ENCODE measurements at places on chromosomes 4 and X.

DNA sequence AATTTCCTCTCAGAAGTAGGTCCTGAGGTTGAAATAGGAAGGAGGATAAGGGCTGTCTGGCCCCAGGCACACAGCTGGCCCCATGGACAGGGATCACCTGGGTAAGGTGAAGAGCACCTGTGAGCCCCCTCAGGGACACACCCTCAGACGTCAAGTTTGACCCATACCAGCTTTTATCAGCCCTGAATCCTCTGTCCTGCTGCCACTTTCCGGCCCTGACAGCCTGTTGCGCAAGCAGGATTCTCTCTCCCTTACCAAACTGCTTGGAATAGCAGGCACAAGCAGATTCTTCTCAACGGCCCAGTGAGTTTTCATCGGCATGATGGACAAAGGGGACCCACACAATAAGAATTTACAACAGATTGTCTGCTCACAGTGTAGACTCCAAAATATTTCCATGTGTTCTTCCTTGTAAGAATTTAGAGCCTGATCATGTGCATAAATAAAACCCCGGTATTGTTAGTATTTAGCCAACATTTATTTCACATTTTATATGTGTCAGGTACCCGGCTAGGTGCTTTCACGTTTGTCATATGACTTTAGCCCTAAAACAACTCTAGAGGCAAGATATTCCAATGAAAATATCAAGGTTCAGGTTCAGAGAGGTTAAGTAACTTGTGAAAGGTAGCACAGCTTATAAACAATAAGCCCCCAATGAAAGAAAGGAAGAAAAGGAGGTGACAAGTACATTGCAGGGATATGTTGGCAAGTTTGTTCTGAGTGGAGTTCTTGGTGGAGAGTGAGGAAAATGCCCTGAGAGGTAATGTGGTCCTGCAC, 107.2 kb upstream of the KIT start:
- no peak for DNase-seq

- DNase-seq, result no peak
Observed at GRCh38 chrX:30906726-30907125, 17.7 kb upstream of the TAB3 start.

DNA sequence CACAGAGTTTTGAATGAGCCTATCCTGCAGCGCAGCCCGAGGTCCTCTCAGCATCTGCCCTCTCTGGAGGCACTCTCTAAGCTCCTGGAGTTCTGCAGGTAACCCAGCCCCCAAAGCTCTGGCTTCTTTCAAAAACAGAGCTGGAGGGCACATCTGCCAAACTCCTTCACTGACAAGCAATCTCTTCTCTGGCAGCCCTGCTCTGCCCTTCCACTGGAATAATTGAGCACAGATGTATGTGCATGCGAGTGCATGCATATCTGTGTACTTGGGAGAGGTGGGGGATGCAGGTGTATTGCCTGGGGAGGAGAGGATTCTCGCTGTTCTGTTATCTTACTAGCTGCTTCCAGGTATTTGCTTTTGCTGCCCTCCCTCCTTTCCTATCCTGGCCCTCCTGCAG, 22.2 kb upstream of the PLP1 start:
- no peak for DNase-seq

DNA sequence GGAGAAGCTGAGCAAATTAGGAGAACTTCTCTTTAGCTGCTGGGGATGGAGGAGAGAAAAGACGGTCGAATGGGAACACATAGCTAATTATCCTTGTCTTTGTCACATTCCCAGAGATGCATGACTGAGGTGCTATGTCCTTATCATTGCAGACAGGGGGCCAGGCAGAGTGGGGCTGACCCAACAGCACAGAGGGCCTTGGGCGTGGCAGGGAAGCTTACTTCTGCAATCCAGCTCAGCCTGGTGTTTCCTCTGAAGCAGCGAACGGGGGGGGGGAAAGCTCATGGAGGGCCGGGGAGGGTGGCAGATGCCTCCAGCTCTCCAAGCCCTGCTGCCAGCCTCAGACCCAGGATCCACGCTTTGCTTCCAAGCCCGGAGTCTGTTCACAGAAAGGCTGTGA, 50.8 kb upstream of the HOPX start:
- peak; percentile 75 for DNase-seq

GRCh38 chr4:120922381-120923206, at the start of gene PRDM5:
TSS of gene PRDM5 (minus strand) at chr4:120922726. CDS start at chr4:120922608, 118 bp downstream.
- DNase-seq, result peak; percentile 88

DNA sequence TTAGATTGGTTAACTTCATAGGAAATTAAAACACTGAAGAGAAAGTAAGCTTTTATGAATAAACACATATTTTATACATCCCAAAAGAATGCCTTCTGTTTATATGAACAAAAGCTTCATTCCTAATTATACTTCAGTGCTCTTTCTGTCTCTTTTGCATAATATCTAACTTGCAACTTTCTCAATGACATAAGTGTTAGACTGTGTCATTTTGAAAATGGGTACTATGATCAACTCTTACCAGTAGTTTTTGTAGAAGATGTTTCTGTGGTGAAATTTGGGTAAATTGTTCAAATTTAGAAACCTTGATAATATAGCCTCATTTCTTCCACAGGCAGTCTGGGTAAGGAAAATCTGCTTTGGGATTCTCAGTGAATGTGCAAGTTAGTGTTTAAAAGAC, 991.4 kb downstream of the CCSER1 start:
- no peak for DNase-seq

GRCh38 chrX:103628386-103629317, at the start of gene TCEAL1:
TSS of gene TCEAL1 (plus strand) at chrX:103628975. CDS start at chrX:103629917, 942 bp downstream.
- peak; percentile 80 for DNase-seq

GRCh38 chr4:4689694-4690440, 148.0 kb upstream of the STX18 start:
- no peak for DNase-seq

DNA sequence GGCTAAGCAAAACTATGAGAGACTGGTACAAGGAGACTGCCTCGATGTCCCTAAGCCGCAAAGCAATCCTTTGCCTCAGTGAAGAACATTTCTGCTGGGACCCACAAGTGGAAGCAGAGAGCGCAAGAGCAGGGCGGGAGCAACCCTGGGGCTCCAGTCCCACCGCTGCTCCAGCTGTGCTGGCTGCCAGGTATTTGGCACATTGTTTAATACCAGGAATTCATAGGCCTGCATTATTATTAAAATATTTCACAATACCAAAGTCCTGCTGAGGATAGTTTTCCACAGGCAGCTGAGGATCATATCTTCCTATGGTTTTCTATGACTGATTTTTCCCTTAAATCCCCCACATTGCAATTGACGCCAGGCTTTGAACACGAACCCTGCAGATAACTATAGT, 163.5 kb upstream of the TLL1 start:
- DNase-seq, result no peak

- DNase-seq, result no peak
Observed at GRCh38 chr4:83759611-83760010, 223.7 kb downstream of the GPAT3 start.

DNA sequence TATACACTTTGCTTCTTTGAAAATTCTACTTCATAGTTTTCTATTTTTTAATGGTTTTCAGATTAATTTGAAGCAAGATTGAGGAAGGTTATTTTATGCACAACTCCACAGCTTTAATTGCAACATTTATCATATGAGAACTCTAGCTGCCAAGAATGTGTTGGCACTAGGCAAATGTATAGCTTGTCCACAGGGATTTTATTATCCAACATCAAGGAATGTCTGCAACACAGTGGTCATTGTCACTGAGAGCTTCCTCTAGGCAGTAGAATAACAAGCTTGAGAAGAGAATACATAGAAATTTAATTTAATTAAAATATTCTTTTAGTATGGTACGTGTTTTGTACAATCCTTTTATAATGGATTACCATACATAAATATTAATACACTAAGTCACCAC, 1600.8 kb downstream of the ARAP2 start:
- no peak for DNase-seq

GRCh38 chrX:11214346-11215190, 78.6 kb upstream of the AMELX start:
- DNase-seq, result no peak

- no peak for DNase-seq
Observed at GRCh38 chrX:70613295-70613694, 168.7 kb downstream of the DLG3 start.

- no peak for DNase-seq
Observed at GRCh38 chr4:150135134-150135772, 57.0 kb downstream of the DCLK2 start.

GRCh38 chrX:108914791-108915190, 178.4 kb upstream of the IRS4 start:
- no peak for DNase-seq

- DNase-seq, result no peak
Observed at GRCh38 chr4:26132858-26133257, 188.0 kb upstream of the RBPJ start.

GRCh38 chrX:30831082-30831481, 58.0 kb downstream of the TAB3 start:
- no peak for DNase-seq

- no peak for DNase-seq
Observed at GRCh38 chrX:134794692-134795091, 136.4 kb upstream of the PLAC1 start.

DNA sequence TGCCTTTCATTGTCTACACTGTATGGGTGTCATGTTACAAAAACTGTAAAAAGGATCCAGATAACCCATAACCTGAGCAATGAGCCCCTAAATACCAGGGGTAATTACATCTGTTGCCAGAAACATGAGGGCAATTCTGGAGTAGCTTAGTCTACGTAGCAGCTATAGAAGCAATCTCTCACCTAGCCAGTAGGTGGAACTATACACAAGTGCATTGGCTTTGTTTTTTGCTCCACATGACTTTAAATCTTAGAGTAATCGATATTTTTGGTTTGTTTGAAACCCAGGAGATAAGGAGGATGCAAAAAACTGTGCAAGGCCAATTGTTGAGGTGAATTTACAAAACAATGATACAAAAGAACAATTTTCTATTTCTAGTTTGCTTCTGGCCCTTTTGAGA, 57.5 kb downstream of the GPR82 start:
- DNase-seq, result no peak

- peak; percentile 54 for DNase-seq
Observed at GRCh38 chr4:3307891-3308575, 15.2 kb downstream of the RGS12 start.

DNA sequence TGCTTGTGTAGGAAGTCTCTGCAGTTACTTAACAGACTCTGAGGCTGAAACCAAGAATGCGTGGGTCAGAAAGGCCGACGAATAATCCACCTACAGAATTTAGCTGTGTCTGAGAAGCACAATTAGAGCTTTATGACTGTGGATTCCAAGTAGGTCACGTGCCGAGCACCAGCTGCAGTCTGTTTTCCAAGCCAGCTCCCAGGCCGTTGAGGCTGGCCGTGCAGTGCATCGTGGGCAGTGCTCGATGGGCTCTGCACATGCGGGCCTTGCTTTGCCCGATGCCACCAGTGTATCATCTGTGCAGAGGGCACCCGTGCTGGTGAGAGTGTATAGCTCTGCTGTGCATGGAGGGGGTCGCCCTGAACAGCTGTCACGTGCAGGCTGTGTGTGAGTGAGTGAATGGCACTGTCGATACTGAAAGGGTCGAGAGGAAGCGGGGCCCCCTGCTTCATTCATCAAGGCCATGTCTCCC, 67.5 kb upstream of the CLDN34 start:
- DNase-seq, result no peak

- DNase-seq, result no peak
Observed at GRCh38 chrX:29555465-29556091, 659.8 kb upstream of the MAGEB2 start.

DNA sequence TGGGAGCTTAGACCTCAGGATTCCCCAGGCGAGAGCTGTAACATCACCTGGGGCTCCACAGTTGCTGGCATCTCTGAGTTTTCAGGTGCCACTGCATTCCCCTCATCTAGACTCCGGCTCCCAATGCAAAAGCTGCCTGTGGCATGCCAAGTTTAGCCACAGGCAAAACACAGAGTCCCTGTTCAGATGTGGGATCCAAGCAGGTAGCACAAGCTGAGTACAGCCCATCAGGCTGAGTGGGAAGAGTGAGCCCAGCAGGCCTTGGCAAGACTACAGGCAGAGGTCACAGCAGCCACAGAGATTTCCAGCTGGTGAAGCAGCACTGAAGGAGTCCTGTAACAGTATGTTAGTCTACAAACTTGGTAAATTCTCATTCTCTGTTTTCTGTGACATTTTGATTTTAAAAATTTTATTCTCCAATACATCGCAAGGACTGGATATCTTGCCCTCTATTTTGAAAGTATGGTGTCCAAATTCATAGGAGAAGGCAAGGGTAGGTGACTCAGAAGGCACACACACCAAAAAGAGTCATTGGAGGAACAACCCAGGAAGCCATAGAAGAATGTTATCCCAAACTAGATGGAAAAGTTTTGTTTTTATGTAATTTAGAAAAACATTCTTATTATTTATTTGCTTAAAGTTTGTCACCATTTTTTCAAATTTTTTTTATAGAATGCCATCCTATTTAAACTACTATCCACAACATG, 13.6 kb upstream of the CXCL2 start:
- DNase-seq, result no peak

DNA sequence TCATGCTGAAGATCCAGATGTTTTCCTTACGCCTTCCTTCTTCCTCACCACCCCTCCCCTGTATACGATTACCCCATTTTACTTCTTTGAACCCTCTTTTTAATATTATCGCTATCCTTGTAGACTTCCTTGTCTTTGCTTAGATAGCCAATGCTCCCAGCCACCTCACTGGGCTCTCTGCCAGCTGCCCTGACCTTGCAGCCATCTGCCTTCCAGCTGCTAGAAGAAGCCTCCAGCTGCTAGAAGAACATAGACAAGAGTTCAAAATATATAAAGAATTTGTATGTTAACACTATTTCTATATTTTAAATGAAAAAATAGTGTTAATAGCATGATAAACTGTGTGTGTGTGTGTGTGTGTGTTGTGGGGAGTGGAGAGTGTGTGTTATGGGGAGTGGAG, 374.7 kb downstream of the ANKRD50 start:
- DNase-seq, result no peak

GRCh38 chrX:120660637-120661036, 30.8 kb upstream of the C1GALT1C1 start:
- no peak for DNase-seq

DNA sequence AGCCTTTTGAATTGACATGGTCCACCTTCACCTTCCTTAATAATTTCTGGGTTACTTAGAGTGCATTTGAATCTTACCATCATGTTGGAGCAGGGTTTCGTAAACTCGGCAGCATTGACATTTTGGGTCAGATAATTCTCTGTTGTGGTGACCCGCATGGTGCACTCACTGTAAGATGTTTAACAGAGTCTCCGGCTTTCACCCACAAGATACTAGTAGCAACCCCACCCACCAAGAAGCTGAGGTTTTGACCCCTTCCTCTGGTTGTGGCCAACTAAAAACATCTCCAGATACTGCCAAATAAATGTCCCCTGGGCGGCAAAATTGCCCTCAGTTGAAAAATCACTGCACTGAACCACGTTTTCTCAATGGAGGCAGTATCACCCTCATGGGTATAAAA, 62.7 kb downstream of the CHST7 start:
- no peak for DNase-seq

Measured in upper lobe of right lung (tissue), 1 donor.